ENCODE measurements at places on chromosomes 2 and 18. TPM values are rescaled to one million over a fixed set of nuclear protein-coding genes. Genes with fewer than 3 reads are reported as not detected.

Gene GCG
- 1.7 TPM for total RNA-seq

Gene CNGA3
- total RNA-seq, result 0.09 TPM

DNA sequence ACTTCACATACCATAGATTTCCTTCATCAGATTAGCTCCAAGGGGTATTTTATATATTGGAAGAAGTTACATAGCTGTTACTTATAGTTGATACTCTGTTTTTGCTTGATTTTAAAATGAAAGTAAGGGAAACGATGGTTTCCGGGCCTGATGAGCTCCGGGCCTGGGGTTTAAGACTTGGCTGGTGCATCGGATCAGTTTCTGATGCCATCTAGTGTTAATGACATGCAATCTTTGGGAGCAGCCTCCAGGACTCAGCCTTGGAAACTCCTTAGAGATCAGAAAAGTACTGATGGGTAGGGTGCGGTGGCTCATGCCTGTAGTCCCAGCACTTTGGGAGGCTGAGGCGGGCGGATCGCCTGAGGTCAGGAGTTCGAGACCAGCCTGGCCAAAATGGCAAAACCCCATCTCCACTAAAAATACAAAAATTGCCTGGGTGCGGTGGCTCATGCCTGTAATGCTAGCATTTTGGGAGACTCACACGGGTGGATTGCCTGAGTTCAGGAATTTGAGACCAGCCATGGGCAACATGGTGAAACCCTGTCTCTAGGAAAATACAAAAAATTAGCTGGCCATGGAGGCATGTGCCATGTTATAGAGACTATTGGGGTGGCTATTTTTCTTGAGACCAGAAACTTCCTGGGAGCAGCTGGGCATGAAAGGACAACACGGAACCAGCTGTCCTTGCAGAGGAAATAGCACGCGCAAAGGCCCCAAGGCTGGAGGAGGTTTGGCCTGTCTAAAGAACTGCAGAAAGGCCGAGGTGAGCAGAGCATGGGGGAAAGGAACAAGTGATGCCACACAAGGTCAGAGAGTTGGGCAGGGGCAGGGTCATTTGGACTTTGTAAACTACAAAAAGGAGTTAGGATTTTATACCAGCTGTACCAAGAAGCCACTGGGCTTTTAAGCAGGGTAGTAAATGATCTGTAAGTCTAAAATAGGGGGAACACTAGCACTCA, 46.9 kb upstream of the CNOT11 start:
- no peak for DNase-seq
- no peak overlapping the region for H3K27ac ChIP-seq
- H3K27me3 ChIP-seq, result no peaks in the 10 kb centered on the region
- H3K4me1 ChIP-seq, result no peaks in the 10 kb centered on the region
- no peak overlapping the region for H3K4me3 ChIP-seq

DNA sequence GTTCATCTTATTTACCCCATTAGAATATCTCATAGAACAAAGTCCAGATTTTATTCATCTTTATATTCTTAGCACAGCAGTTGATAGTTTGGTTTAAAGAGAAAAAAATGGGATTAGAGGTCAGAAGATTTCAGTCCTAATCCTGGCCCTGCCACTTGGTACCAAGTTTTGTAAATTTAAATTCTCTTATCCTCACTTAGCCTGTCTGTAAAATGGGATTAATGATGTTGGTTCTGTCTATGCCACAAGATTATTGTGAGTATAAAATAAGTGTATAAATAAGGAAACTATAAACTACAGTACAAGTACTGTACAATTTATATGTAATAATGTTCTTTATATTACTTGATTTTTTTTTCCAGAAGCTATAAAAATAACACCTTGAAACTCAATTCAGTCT, 17.1 kb upstream of the DRC1 start:
- H3K4me1 ChIP-seq, result no peaks in the 10 kb centered on the region
- no peaks in the 10 kb centered on the region for H3K27me3 ChIP-seq
- H3K4me3 ChIP-seq, result no peak overlapping the region
- H3K36me3 ChIP-seq, result no peaks in the 10 kb centered on the region
- no peak for DNase-seq

GRCh38 chr2:240398661-240399267, 36.7 kb upstream of the GPC1 start:
- no peaks in the 10 kb centered on the region for H3K36me3 ChIP-seq
- no peaks in the 10 kb centered on the region for H3K27me3 ChIP-seq
- no peak overlapping the region for H3K4me3 ChIP-seq
- H3K4me1 ChIP-seq, result peaks cover 6% of the 10 kb centered on the region

Data from thymus (tissue), 14 donors.